Mesothelial cell of epicardium (in vitro differentiated cells): ENCODE measurements at places on chromosomes 6 and 20.

DNA sequence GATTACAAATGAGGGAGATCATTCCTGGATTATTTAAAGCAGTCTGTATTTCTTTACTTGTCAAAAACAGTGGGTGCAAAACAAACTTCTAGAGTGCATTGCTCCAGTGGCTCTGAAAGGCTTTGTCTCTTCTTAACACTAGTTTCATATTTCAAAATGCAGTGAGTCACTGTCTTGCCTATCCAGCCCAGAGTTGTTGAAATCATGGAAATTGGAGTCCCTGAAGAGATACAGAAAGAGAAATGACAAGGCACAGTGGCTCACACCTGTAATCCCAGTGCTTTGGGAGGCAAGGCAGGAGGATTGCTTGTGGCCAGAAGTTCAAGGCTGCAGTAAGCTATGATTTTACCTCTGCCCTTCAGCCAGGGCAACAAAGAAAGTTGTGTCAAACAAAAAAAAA is 11.3 kb downstream of the SLC2A12 start:
- no peak for DNase-seq

GRCh38 chr6:34788111-34788510 is 3.8 kb upstream of the BLTP3A start:
- DNase-seq: no peak

- no peak for DNase-seq
Measured at GRCh38 chr6:160035693-160036330, 66.9 kb downstream of the IGF2R start.

DNA sequence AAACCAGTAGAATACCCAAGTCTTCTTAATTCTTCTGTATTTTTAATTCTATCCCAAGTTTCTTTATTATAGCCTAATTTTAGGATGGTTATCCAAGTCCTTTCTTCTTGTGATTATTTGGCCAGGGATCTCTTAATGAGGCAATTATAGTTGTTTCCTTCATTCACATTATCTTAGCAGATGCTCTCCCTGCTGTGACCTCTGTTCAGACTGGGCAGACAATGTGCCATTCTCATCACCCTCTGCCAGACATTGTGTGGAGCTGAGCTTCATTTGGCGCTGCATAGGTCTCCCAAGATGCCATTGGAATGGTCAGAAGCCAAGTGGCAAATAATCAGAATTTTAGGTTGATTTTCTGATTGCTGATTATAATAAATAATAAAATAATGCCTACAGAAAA is 79.4 kb downstream of the LIN28B start:
- no peak for DNase-seq

DNA sequence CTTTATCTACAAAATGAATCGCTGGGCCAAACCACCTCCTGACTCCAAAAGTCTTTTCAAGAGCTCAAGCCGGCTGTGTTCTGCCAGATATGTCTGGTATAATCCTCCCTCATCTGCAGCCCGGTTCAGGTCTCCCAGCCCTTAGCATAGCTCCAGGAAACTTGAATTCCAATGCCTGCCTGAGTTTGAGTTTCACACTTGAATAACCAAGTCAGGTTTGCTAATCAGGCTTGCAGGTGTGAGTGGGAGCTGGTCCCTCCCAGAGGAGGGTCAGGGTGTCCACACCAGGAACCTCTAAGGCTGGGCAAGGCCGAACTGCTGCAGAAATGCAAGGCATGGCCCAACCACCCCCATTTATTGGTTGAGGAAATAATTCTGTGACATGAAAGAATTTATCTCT is 96.6 kb downstream of the TMEM242 start:
- no peak for DNase-seq

- DNase-seq: no peak
Measured at GRCh38 chr6:71481011-71481410, 192.4 kb downstream of the OGFRL1 start.

- no peak for DNase-seq
Measured at GRCh38 chr20:13009682-13010406, 1.1 kb downstream of the SPTLC3 start.

DNA sequence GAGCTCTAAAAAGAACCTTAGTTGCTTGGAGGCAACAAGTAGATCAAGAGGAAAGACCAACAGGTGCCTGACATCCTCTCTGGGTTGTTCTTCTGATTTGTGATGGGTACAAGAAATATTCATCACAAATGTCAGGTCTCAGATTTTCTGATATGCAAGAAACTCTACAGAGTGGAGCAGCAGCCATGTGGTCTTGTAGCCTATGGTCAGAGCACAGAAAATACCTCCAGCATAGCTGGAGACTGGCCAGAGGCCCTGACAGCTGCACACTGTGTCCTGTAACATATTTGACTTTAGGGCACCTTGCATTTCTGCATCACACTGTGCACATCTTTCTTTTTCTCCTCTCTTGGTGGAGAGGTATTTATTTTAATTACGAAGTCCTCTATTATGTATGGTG is 116.3 kb downstream of the GMPR start:
- DNase-seq: no peak

DNA sequence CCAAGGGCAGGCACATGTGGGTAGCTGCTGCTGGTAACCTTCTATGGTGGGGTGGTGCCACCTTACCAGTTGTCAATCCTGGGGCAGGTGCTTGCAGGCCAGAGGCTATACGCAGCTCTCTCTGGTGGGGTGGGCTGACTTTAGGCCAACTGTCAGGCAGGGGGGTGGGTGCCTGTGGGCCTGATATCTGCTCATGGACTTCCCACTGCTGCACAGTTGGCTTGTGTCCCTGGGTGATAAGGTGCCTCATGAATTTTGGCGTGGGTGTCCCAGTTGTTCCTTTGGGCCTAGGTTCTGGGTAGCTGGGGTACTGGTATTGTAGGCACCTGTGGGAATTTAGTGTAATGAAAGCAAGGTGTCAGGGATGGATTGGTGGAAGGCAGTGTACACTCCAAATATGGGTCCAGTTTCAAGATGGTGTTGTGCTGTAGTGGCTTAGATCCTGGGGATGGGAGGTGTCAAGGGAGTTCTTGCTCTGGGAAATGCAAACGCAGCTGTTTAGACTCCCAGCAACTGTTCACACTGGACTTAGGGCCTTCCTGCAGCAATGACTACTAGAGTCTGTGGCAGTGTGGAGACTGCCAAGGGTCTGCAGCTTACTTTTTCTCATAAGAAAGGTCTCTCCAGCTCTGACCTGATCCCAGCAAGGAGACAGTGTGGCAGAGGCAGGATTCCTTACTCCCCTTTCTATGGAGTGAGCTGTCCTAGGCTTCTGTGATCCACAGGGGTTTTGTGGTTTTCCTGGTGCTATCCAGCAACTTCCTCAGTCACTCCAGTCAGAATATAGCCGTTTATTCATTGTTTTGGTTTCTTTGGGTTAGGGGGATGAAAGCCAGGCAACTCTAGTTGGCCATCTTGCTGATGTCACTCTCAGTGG is 128.2 kb downstream of the CRYBG1 start:
- DNase-seq: no peak

- DNase-seq: no peak
Measured at GRCh38 chr6:132236744-132237143, 164.5 kb downstream of the MOXD1 start.

GRCh38 chr6:113723182-113723581 is 134.0 kb upstream of the MARCKS start:
- no peak for DNase-seq

DNA sequence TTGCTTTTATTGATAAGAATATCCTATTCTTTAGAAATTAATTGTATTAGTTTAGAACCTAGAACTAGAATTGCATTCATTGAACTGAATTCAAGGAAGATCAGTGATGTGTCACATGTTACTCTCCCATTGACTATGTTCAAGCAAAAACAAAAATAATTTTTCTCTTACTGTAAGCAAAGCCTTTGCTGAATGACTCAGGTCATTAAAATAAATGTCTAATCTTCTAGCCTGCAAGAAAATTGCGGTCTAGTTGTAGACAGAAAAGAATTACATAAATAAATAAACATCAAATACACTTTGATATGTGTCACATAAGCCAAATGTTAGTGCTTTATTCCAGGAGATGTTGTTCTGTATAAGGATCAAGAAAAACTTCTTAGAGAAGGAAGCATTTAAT is 387.9 kb downstream of the ADGRB3 start:
- no peak for DNase-seq

- no peak for DNase-seq
Measured at GRCh38 chr6:37826188-37826587, 6.7 kb downstream of the ZFAND3 start.

- no peak for DNase-seq
Measured at GRCh38 chr6:14059791-14060436, 57.7 kb upstream of the CD83 start.

- no peak for DNase-seq
Measured at GRCh38 chr6:74050921-74051320, 354.9 kb downstream of the CD109 start.

GRCh38 chr20:44067650-44068081 is 119.3 kb downstream of the JPH2 start:
- DNase-seq: no peak

GRCh38 chr6:140183881-140184280 is 809.4 kb upstream of the CITED2 start:
- no peak for DNase-seq

DNA sequence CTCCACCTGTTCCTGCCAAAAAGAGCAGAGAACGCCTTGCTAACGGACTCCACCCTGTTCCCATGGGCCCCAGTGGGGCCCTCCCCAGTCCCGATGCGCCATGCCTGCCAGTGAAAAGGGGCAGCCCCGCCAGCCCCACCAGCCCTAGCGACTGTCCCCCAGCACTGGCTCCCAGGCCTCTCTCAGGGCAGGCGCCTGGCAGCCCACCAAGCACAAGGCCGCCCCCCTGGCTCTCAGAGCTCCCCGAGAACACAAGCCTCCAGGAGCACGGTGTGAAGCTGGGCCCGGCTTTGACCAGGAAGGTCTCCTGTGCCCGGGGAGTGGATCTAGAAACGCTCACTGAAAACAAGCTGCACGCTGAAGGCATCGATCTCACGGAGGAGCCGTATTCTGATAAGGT is 201.8 kb downstream of the SASH1 start:
- DNase-seq: no peak

- DNase-seq: no peak
Measured at GRCh38 chr6:141134723-141135122, 998.0 kb upstream of the GJE1 start.

GRCh38 chr6:110606151-110606550 is 129.7 kb upstream of the SLC22A16 start:
- no peak for DNase-seq

DNA sequence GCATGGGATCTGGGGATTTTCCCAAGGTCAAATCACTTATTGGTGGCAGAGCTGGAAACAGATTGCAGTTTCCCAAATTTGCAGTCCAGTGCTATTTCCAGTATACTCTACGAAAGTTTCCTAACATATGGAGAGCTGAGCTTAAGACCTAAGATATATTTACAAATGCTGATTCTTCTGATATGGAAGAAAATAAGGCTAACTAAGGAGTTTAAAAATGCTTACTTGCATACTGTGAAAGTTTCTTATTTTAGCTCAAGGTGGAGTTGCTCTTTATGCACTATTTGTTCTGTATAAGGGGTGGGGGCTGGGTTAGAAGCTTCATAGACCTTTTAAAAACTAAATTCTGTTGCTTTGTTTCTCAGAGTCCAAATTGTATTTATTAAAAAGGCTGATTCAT is 7.5 kb downstream of the CD109 start:
- no peak for DNase-seq

GRCh38 chr6:7234547-7234946 is 78.5 kb downstream of the SSR1 start:
- DNase-seq: no peak

DNA sequence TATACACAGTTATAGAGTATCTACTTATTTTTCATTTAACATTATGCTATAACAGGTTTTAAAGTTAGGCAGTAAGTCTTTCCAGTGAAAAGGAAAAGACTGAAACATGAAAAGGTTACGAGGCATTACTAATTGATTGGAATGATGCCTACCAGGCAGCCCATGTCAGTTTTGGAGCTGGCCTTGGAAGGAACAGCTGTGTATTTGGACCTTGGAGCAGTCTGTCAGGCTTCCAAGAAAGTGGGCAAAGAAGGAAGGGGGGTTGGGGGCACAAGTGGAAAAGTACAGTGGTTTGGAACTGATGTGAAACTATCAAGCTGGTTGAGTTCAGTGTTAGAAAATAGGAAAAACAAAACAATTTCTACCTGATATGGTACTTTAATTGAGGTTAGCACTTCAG is 41.7 kb downstream of the SLC16A10 start:
- DNase-seq: no peak

- DNase-seq: no peak
Measured at GRCh38 chr6:138970856-138971425, 17.1 kb downstream of the REPS1 start.

- DNase-seq: no peak
Measured at GRCh38 chr6:89792881-89793280, 26.7 kb downstream of the MDN1 start.

DNA sequence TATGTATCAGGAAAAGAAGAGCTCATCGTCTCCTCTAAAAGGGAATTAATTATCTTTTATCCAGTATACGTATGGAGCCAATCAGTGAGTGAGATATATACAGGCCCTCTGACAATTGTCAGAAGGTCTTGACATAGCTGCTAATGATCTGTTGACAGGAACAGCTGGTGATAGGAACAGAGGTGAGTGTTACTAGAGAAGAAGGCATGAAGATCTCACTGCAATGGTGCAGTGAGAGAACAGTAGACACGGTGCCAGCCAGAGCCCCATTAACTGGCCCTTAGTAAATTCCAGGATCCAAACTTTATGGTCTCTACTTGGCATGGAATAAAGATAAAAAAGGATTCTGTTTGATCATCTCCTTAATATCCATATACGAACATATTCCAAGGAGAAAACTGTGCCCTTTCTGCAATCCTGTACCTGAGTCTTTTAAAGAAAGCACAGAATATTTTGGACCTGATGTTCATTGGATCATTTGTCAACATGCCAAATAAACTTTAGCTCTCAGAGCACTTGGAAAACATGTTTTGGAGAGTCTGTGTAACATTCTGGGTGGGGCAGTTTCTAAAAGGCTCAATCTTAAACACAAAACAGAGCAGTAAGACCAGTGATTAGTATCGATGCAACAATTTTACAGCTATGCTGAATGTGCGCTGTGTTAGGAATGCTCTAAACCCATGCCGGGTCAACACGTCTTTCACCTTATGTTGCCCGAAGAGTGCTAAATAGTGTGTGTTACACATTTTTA is 135.8 kb upstream of the CITED2 start:
- no peak for DNase-seq

- DNase-seq: no peak
Measured at GRCh38 chr6:37799263-37799644, 20.3 kb upstream of the ZFAND3 start.

DNA sequence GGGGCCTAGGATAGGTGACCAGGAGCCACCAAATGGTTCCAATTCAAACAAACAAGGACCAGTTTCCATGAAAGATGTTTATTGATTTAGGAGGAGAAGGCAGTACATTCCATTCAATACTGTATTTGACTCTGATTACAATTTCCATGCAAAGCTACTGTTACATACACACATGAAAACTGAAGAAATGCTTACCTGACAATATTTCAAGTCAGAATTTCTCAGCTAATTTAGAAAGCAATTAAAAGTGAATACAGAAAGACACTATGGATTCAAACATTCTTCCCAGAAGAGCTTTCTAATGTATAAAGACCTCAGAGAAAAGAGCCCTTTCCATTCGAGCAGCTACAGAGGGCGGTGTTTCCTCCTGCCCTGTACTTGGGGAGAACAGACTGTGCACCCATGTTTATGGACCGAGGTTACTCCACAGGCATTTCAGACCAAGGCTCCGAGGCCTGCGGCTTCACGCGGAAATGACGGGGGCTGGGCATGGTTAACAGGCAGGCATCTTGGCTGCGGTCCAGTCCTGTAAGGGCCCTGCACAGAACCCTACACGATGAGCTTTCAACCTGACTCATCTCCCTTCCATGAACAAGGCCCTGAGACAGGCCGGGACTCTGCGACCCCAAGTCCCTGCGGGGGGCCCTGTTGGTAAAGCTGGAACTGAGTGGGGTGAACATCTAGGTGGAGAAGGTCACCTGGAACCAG is 25.7 kb upstream of the TCFL5 start:
- no peak for DNase-seq
